Hematopoietic multipotent progenitor cell treated with erythropoietin and hydrocortisone succinate and interleukin-3 and kit ligand, for 4 days (in vitro differentiated cells): ENCODE measurements at places on chromosomes 6 and 20.
A peak's percentile ranks its signal among the peaks of the same experiment; 100 is the strongest.

DNA sequence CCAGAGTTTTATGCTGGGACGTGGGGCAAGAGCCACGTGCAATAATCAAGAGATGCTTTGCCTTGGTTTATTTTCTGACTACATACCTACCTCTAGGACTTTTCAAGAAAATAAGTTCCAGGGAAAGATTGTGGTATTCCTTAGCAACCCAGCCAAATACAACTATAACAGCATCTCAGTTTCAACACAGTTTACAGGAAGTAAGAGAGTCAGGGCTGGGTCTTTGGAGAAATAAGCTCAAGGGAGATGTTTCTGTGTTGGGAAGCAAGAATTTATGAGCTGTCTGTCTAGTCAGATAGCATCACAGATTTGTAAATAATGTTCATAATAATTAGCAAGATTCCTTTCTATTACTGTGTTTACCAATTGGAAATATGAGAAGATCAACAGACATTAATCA, 35.1 kb downstream of the MAP3K5 start:
- DNase-seq: no peak

- no peak for DNase-seq
Observed at GRCh38 chr6:19795211-19795610, 42.0 kb upstream of the ID4 start.

GRCh38 chr6:136550330-136551071, at the start of gene MAP7:
MAP7 (minus strand) TSS chr6:136550422; CDS start chr6:136550408, 14 bp downstream.
- peak; percentile 73 for DNase-seq

GRCh38 chr20:33568378-33568777, 78.5 kb downstream of the CBFA2T2 start:
- no peak for DNase-seq

- no peak for DNase-seq
Observed at GRCh38 chr6:170297576-170298330, 6.9 kb upstream of the DLL1 start.

DNA sequence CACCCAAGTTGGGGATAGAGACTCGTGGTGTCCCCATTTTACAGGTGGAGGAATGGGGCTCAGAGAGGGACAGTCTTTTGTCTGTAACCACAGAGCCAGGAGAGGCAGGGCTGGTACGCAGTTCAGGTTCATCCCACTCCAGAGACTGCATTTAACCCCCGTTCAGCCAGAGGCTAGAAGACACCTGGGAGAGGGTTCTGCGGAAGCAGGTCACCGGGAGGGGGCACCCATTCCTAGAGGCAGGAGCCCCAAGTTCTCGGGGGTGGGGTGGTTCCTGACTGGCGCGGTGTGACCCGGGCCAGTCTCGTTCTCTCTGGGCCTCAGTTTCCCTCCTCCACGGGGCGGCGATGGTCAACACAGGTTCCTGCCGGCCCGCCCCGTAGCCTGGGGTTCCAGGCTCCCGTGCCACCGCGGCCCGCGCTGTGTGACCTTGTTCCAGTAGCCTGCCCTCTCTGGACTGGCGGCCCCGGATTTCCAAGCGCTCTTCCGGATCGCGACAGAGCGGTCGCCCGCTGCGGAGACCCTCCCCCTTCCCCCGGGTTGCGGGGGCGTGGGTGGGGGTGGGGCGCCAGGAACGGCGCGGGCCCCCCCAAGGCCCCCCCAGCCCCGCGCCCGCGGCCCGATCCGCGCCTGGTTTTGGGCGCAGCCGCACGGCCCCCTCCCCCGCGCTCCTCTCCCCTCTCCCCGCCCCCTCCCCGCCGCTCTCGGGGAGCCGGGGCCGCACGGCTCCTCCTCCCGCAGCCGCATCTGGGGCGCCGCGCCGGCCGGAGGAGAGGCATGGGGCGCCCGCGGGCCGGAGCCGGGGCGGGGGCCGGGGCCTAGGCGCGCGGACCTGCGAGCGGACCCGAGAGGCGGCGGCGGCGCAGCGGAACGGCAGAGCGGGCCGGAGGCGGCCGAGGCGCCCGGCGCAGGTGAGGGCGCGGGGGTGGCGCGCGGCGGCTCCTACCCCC, at the start of gene DLGAP4:
TSS of gene DLGAP4 (plus strand) at position 738 of the 950 bp plus-strand sequence. CDS start 125,379 bp downstream, outside the sequence.
- DNase-seq: no peak

GRCh38 chr6:31493875-31494694, 3.9 kb upstream of the MICB start:
- DNase-seq: peak; percentile 94

DNA sequence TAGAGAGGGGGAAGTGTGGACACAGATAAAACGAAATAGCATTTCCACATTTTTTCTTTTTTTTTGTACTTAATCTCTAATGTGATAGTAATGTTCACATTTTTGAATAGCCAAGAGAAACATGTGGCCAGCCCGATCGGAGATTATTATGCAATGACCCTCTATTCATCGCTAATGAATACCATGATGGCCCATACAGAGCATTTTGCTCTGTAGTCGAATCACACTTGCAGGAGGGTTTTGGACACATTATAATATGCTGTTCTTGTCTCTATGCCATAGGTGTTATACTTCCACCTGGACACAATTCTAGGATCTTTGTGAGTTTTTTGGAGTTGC, 60.1 kb downstream of the MTHFD1L start:
- DNase-seq: no peak

DNA sequence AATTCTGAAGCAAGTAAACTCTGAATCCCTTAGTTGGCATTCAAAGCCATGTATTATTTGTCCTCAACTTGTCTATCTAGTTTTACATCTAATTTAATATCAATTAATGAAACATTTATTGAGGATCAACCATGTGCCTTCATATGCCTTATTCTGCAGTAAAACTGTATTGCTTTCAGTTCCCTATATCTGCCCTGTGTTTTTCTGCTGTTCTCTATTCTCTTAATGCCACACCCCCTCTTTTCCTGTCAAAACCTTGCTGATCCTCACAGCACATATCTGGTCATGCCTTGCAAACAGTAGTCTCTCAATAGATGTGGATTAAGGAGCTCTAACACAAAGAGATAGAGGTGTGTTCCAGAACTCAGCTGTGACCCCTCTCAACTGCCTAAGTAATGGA, 2.0 kb downstream of the FIG4 start:
- DNase-seq: no peak

DNA sequence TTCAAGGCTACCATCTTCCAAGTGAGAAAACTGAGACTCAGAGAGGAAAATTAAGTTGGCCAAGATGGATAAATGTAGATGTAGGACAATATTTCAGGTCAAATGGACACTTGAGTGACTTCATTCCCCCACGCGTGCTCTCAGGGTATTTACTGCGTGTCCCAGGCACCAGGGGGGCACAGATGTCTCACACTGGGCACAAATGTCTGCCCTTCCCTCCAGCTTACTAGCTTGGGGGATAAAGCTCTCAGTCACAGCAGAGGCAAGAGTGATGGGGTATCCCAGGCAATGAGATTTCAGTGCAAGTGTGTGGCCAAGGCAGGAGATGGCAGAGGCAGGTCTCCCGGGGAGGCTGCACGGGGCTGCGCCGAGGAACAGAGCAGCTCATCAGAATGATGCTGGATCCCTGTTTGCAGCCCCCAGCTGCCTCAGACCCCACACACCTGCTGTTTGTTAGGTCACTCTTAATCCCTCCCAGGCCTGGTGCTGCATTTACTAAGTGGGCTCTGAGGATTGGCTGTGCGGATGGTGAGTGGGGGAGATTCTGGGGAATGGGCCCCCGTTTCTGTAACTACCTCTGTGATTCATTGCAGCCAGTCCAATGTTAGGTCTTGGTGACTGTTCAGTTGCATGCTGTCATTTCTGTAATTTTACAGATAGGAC, 44.1 kb downstream of the PTK7 start:
- no peak for DNase-seq

- DNase-seq: no peak
Observed at GRCh38 chr20:25573288-25574251, 11.8 kb downstream of the NINL start.

GRCh38 chr20:58741384-58741783, 48.8 kb downstream of the NPEPL1 start:
- DNase-seq: no peak

GRCh38 chr6:45607798-45608197, 230.1 kb upstream of the SUPT3H start:
- DNase-seq: no peak

DNA sequence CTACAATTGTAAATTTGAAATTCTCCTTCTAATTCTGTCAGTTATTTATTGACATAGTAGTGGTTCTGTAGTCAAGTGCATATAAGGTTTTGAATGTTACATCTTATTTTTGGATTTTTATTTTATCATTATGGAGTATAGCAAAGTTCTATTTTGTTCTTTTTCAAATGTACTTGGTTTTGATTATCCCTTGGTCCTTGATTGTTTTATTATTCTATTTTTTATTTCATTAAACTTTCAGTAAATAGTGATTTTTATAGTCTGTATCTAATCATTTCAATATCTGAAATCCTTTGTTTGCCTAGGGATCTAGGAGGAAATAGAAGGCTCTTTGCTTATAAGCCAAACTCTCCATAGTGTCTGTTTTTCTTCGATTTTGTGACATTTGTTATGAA, 87.8 kb downstream of the HFE start:
- no peak for DNase-seq

DNA sequence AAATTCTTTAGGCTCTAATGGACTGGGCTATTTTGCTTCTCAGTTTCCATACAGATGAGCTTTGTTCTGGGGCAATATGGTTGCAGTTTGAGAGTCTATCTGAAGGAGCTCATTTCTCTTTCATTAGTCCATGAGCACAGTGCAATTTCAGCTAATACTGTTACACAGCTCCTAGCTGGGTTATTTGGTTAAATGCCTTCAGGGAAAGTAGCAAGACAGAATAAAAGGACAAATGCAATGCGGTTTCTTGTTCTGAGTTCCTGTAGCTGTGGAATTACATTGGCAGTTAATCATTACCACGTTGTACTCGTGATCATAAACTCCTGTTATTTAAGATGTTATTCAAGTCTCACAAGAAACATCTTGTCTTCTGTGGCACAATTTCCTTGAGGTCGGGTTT, 127.7 kb downstream of the BFSP1 start:
- no peak for DNase-seq

GRCh38 chr6:24273096-24273870, 84.6 kb downstream of the DCDC2 start:
- DNase-seq: no peak

DNA sequence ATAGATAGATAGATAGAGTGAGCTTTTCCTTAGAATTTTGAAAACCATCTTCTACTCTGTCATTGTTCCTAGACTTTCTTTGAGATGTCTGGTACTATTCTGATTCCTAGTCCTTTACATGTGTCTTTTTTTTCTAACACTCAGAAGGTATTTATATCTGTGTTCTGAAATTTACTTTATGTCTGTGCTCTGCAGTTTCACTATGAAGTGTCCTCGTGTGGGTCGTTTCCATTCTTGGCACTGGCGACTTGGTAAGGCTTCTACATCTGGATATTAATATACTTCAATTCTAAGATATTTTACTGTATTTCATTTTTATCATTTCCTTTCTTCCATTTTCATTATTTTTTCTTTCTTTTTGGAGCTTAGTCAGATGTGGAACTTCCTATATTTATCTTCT, 87.0 kb downstream of the FHL5 start:
- no peak for DNase-seq

DNA sequence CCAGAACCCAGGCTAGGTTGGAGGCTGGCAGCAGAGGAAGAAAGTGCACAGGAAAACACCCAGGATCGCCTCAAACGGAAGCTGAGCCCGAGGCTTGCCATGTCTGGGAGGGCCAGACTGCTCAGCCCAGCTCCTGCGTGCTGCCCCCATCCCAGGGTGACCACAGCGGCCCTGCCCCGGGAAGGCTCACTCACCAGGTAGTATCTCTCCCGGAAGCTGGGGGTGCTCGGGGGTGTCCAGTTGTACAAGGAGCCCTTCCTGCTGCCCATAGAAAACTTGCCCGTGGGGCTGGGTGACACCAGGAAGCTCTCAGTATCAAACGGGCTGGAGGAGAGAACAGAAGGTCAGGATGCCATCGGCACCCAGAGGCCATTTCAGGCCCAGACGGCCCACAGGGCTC, 86.9 kb downstream of the RIPOR3 start:
- DNase-seq: no peak

GRCh38 chr6:88296694-88297093, 130.5 kb upstream of the CNR1 start:
- no peak for DNase-seq

GRCh38 chr6:148251891-148252290, 90.7 kb upstream of the SASH1 start:
- DNase-seq: no peak

DNA sequence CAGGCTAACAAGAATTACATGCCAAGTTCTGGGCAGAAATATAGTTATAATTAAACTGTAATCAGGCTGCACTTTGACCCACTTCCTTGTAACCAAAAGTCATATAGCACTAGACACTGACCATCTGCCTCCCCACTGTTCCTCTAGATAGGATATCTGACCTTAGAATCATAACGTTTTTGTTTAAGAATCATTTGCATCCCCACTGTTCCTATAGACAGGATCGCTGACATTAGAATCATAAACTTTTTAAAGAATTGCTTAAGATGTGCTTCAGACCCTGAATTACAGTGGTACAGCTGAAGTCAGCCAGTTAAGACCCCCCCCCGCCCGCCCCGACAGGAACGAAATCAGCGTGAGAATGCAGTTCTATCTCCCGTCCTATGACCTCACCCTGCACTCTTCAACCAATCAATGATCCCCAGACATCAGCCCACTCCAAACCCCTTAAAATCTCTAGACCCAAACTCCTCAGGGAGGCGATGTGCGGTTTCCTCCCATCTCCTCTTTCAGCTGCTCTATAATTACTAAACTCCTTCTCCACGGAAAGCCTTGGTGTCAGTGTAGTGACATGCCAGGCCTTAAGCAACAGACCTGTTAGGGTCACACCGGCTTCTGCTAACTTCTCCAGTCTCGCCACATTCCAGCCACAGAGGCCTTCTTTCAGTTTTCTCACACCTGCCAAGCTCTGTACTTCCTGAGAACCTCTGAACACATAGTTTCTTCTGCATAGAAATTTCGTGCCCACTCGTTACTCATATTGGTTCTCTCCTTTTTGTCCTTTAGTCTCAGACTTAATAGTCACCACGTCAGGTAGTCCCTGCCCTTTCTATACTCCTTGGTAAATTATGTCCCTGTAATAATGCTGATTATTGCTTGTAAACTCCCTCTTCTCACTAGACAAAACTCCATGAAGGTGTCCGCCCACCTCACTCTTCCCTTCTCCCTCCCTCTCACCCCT, 93.5 kb downstream of the DTNBP1 start:
- peak; percentile 14 for DNase-seq

DNA sequence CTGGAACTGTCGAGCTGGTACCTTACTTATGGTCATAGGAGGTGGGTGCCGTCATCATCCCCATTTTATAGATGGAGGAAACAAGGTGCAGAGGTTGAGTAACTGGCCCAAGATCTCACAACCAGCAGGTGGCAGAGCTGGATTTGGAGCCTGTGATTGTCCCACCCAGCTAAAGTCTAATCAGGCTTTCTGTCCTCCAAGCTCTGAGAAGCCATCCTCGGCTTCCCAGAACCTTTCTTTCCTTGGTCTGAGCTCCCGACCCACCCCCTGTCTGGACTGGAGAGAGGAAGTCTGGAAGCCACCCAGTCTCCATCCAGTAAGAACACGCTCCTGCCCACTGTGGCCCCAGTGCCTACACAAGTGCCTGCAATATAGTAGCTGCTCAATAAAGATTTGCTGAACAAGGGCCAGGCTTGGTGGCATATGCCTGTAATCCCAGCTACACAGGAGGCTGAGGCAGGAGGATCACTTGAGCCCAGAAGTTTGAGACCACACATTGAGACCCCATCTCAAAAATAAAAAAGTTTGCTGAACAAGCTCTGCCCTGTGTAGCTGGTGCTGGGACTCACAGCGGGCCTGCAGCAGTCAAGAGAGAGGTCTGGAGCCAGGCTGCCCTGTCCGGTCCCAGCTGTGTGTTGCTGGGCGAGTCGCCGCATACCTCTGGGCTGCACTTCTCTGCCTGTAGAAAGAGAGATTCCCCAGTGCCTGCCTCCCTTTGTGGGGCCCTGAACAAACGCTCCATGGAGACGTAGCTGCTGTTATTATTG, 32.5 kb upstream of the DLGAP4 start:
- DNase-seq: peak; percentile 44
